ENCODE measurements at places on chromosomes 5 and 9.

DNA sequence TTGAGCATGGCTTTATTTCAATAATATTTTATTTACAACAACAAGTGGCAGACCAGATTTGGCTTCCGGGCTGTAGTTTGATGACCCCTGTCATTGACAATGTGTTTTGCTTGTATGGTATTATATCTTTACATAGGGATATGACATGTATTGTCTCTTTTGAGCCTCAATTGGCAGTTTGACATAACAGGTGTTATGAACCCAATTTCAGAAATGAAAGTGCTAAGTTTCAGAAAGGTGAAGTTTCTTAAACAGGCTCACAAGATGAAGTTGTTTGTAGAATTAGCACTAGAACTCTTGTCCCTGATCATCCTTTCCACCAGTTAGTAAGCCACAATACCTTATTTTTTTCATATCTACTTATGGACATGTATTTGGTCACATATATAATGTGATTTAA lies 303.0 kb upstream of the GRIA1 start:
- DNase-seq: no peak

GRCh38 chr9:108047264-108047663 lies 557.7 kb upstream of the KLF4 start:
- no peak for DNase-seq

DNA sequence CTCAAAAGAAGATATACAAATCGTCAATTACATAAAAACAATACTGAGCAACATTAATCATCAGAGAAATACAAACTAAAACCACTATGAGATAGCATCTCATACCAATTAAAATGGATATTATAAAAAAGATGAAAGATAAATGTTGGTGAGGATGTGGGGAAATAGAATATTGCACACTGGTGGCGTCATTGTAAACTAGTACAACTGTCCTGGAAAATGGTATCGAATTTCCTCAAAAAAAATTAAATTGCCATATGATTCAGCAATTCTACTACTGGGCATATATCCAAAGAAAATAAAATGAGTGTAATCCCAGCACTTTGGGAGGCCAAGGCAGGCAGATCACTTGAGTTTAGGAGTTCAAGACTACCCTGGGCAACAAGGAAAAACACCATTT lies 326.0 kb upstream of the FTMT start:
- DNase-seq: no peak

GRCh38 chr9:90058182-90058763 lies 453.5 kb downstream of the GADD45G start:
- no peak for DNase-seq

DNA sequence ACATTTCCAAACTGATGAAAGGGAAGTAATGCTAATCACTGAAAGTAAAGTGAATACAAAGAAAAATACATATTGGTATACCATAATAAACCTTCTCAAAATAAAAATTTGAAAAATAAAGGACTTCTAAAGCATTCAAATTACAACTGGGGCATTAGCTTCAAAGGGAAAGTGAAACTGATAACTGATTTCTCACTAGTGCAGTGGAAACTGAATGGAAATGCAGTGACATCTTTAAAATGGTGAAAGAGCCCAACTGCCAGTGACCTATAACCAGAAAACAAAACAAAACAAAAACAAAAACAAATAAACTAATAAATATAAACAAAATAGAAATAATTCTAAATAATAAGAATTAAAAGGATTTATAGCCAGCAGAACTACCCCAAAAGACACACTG lies 297.5 kb upstream of the GRIN3A start:
- DNase-seq: no peak

All from muscle of back (tissue), 13 donors.